ENCODE measurements at places on chromosomes 6 and 20. TPM values are rescaled to one million over a fixed set of nuclear protein-coding genes. Genes with fewer than 3 reads are reported as not detected.

DNA sequence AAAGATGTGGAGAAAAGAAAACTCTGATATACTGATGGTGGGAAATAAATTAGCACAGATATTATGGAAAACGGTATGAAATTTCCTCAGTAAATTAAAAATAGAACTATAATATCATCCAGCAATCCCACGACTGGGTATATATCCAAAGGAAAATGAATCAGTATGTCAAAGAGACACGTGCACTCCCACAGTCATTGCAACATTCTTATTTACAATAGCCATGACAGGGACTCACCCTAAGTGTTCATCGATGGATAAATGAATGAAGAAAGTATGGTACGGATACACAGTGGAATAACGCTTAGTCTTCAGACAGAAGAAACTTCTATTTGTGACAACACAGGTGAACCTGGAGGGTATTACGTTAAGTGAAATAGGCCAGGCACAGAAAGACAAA lies 5.7 kb upstream of the ADTRP start:
- no peaks in the 10 kb centered on the region for H3K27me3 ChIP-seq
- DNase-seq = no peak

Gene TRDN
- total RNA-seq = not detected

GRCh38 chr6:2986722-2987221 lies 12.9 kb upstream of the NQO2 start:
- peak overlapping the region; percentile 92 for H3K4me3 ChIP-seq
- peaks cover 32% of the 10 kb centered on the region for H3K4me1 ChIP-seq
- H3K27me3 ChIP-seq = peaks cover 19% of the 10 kb centered on the region
- H3K36me3 ChIP-seq = no peaks in the 10 kb centered on the region

DNA sequence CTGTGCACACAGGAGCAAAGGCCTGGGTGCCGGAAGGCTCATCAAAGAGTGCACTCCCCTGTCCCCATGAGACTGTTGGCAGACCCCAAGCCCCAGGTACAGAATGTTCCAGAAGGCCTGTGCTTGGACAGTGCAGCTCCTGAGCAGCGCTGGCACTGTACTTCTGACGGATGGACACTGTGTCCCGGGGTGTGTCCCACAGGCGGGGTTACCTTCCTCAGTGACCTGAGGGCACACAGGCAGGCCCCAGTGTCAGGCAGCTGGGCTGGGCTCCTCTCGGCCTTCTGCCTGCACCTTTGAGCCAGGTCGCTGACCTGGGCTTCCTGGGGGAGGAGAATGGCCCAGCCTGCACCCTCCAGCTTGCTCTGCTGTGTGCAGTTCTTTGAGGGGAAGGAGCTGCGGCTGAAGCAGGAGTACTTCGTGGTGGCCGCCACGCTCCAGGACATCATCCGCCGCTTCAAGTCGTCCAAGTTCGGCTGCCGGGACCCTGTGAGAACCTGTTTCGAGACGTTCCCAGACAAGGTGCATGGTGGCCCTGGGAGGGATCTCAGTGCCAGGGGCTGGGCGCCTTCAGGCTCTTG lies 30.1 kb downstream of the PYGB start:
- no peaks in the 10 kb centered on the region for H3K27me3 ChIP-seq
- no peaks in the 10 kb centered on the region for H3K4me1 ChIP-seq
- peaks cover 7% of the 10 kb centered on the region for H3K36me3 ChIP-seq
- no peak overlapping the region for H3K4me3 ChIP-seq
- H3K27ac ChIP-seq = no peak overlapping the region

DNA sequence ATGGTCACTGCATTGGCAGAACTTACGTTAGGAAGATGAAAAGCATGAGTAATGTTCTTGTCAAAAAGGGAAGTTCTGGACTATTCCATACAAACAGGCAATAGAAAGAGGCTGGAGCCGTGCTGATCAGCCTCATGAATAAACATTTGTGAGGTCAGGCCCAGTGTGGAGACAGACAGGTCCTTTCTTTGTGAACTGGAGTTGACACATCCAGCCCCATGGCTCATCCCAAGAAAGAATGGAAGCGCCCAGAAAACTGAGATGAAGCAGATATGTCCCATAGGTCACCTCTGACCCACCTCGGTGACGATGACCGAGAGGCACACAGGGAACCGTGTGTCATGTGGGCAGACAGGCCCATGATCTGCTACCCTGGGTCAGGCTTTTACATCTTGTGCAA lies 276.0 kb upstream of the SGK1 start:
- no peaks in the 10 kb centered on the region for H3K36me3 ChIP-seq
- H3K4me3 ChIP-seq = no peak overlapping the region

Gene CLPSL1
- not detected for total RNA-seq

DNA sequence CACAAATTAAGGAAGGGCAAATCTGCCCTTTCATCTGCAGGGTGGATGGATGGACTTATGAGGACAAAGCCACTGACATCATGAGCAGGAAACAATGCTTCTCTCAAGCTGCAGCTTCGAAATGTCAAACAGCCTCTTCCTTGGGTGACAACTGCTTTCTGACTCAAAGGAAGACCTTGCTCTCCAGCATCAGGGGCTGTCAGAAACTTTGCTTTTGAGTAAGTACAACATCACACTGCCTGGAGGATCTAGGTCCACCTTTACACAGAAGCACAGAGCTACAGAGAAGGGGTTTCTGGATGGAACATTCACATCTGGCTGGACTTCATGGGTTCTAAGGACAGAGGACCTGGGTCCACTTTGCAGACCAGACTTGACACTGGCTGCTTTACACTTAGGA lies 5.9 kb downstream of the CST1 start:
- H3K36me3 ChIP-seq = no peaks in the 10 kb centered on the region
- no peak overlapping the region for H3K27ac ChIP-seq
- no peak for DNase-seq
- H3K4me3 ChIP-seq = no peak overlapping the region
- no peaks in the 10 kb centered on the region for H3K27me3 ChIP-seq

Gene NR2E1
- not detected for total RNA-seq

- H3K36me3 ChIP-seq = no peaks in the 10 kb centered on the region
- H3K4me1 ChIP-seq = no peaks in the 10 kb centered on the region
- H3K4me3 ChIP-seq = no peak overlapping the region
- no peak for DNase-seq
These were observed 14.3 kb upstream of the LAMA4 start for GRCh38 chr6:112268654-112269053.

DNA sequence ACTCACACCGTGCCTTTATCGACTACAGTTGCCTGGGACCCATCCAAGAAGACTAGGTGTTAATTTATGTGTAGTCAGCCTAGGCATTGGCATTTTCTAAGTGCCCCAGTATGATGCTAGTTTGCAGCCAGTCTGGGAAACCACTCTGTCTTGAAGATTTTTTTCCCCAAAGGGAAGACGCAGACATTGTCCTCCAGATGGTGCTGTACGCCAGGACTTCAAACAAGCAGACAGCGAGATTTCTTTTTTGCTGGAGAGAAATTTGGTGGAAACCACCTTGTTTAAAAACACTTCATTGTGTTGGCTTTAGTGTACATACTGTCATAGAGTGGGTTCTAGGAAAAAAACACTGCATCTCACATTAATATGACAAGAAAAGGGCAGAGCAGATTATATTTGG lies 30.0 kb downstream of the ALDH5A1 start:
- no peak for DNase-seq
- H3K4me3 ChIP-seq = no peak overlapping the region
- no peak overlapping the region for H3K27ac ChIP-seq
- peaks cover 2% of the 10 kb centered on the region for H3K27me3 ChIP-seq

Gene PAK5
- not detected for total RNA-seq

DNA sequence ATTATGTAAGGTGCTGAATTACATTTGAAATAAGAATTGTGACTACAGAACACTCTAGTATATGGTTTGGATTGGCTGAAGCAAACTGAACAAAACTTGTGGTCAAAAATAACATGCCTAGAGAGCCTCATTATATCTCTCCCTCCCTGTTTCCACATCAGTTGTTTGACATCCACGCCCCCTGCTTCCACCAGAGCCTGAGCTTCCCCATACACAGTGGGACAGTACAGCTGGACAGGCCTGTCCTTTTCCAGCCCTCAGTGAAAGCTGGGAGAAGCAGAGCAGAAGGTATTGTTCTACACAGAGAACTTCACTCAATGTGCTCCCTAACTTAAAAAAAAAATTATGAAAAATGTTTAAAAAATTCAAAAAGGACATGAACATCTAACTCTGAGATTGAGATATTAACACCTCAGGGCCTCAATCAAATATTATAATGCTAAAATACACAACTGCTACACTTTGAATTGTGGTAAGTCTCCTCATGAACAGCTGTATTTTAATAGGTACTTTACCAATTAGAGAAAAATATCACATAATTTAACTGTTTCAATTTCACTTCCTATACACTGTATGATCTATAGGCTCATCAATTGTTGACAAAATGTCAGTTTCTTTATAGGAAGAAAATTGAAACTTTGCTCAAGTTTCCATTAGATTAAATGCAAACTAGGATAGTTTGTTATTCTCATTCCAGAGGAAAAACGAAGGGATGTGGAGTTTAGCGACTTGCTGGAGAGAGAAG lies 44.9 kb upstream of the SCML4 start:
- H3K27ac ChIP-seq = no peak overlapping the region
- DNase-seq = no peak
- H3K27me3 ChIP-seq = peaks cover 2% of the 10 kb centered on the region
- H3K4me1 ChIP-seq = peaks cover 25% of the 10 kb centered on the region
- H3K4me3 ChIP-seq = no peak overlapping the region

Gene FRS3
- 5.3 TPM for total RNA-seq

- H3K27me3 ChIP-seq = no peaks in the 10 kb centered on the region
- H3K4me3 ChIP-seq = peak overlapping the region; percentile 85
- H3K27ac ChIP-seq = peak overlapping the region; percentile 76
- H3K4me1 ChIP-seq = peaks cover 87% of the 10 kb centered on the region
These were observed 109.3 kb downstream of the IPCEF1 start for GRCh38 chr6:154247119-154247861.

Gene ATP6V1G2
- 1.2 TPM for total RNA-seq

DNA sequence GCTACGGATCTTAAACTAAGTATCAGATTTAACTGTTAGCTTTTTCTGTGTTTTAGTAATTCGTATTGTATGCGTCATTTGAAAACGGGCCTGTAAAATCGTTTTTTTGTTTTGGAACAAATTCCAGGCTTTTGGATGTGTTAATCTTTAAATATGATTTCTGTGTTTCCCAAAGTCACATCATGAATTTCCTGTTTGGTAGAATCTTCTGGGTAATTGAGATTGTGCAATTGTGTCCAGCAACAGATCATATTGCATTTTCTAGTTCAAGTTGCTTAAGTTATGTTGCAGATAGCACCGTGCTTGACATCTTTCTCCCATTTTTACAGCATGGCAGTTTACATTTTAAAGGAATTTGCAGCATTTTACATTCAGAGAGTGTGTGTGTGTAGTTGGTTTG lies 1.9 kb downstream of the MAPK14 start:
- peaks cover 17% of the 10 kb centered on the region for H3K27me3 ChIP-seq
- peaks cover 57% of the 10 kb centered on the region for H3K4me1 ChIP-seq
- peak overlapping the region; percentile 92 for H3K4me3 ChIP-seq
- DNase-seq = no peak

Gene ZNF322
- total RNA-seq = 8.8 TPM

GRCh38 chr6:96016334-96017069 lies 728 bp downstream of the FUT9 start:
- no peak for DNase-seq
- H3K4me3 ChIP-seq = no peak overlapping the region
- no peak overlapping the region for H3K27ac ChIP-seq
- no peaks in the 10 kb centered on the region for H3K36me3 ChIP-seq
- peaks cover 23% of the 10 kb centered on the region for H3K27me3 ChIP-seq

DNA sequence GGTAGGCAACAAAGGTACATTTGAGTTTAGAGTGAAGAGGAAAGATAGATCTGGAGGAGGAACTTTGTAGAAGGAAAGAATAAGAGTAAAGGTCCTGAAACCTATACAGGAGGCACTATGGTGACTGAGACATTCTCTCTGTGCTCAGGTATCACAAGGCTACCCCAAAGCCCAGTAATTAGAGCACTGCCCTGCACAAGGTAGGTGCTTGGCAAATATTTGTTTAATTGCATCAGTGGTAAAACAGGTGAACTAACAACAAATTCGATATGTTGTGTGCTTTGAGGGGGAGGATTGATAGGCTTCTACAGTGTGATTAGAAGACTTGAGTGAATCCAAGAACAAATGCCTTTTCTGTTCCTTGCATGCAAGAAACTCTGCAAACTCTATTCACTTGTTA lies 6.8 kb upstream of the TSHZ2 start:
- no peak for DNase-seq
- no peak overlapping the region for H3K27ac ChIP-seq
- no peaks in the 10 kb centered on the region for H3K27me3 ChIP-seq
- H3K4me1 ChIP-seq = peaks cover 5% of the 10 kb centered on the region

GRCh38 chr6:4905826-4906225 lies 98.0 kb downstream of the RPP40 start:
- peaks cover 5% of the 10 kb centered on the region for H3K36me3 ChIP-seq
- no peak for DNase-seq
- H3K4me1 ChIP-seq = peaks cover 31% of the 10 kb centered on the region
- H3K27ac ChIP-seq = no peak overlapping the region
- H3K4me3 ChIP-seq = peak overlapping the region; percentile 68

GRCh38 chr6:2843138-2843740 lies 1.6 kb upstream of the SERPINB1 start:
- DNase-seq = no peak
- peaks cover 71% of the 10 kb centered on the region for H3K4me1 ChIP-seq
- H3K27ac ChIP-seq = peak overlapping the region; percentile 13
- peak overlapping the region; percentile 0 for H3K4me3 ChIP-seq
- H3K27me3 ChIP-seq = no peaks in the 10 kb centered on the region

- no peak overlapping the region for H3K4me3 ChIP-seq
- H3K36me3 ChIP-seq = peaks cover 59% of the 10 kb centered on the region
- no peaks in the 10 kb centered on the region for H3K27me3 ChIP-seq
These were observed 34.1 kb downstream of the MYB start for GRCh38 chr6:135215160-135215559.

DNA sequence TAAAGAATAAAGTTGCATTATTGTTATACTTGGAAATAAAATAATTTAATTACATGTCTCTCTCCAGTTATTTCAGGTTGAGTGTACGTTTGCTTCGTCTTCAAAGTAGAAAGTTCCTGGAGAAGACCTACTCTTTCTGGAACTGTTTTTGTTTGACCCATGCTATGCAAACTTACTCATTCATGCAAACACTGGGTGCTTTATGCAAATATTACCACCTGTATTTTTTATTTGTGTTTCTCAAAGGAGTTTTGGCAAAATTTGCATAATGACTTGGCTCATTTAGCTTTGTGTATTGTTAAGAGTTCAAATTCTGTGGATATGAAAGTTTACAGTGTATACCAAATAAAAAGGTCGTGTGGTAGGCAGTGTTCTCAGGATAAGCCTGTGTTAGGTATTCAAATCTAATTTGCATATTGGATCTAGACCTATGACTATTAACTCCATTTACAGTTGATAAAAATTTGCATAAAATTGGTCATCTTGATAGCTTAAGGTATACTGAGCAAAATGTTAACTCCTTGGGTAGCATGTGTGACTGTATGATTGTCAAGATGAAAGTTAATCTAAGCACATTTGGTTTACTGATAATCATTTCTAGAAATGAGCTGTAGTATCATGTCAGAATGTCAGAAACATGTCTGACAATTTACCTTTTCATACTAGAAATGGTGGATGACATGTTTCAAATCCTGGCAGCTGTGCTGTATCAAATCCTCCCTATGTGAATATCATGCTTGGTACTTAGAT lies 65.2 kb downstream of the CDKAL1 start:
- H3K4me1 ChIP-seq = peaks cover 9% of the 10 kb centered on the region
- H3K36me3 ChIP-seq = peaks cover 26% of the 10 kb centered on the region
- no peak for DNase-seq
- H3K4me3 ChIP-seq = no peak overlapping the region

Measured in activated T-helper 1 cell treated with anti-CD3 and anti-CD28 coated beads, Interleukin-12 subunit alpha, Interleukin-12 subunit beta, Interleukin-2, Interleukin-4 antibody, amounts not matched to agents 30 ng/mL and 10 ng/mL and 1 ng/mL, durations not matched to agents 14 hours and 24 hours and 36 hours (primary cell).